Trophoblast cell (in vitro differentiated cells and primary cell): ENCODE measurements at places on chromosomes 5 and 9.

GRCh38 chr5:15383469-15383868 is 116.5 kb upstream of the FBXL7 start:
- no peaks in the 10 kb centered on the region for H3K27me3 ChIP-seq
- DNase-seq = peak; percentile 56
- H3K4me3 ChIP-seq = no peak overlapping the region
- H3K27ac ChIP-seq = no peak overlapping the region
- peaks cover 3% of the 10 kb centered on the region for H3K4me1 ChIP-seq

GRCh38 chr5:172446336-172447051 is 7.8 kb downstream of the SH3PXD2B start:
- no peaks in the 10 kb centered on the region for H3K27me3 ChIP-seq
- no peak overlapping the region for H3K27ac ChIP-seq
- H3K4me1 ChIP-seq = peaks cover 33% of the 10 kb centered on the region
- H3K36me3 ChIP-seq = peaks cover 10% of the 10 kb centered on the region
- DNase-seq = no peak

- no peak overlapping the region for H3K27ac ChIP-seq
- no peaks in the 10 kb centered on the region for H3K36me3 ChIP-seq
- H3K4me1 ChIP-seq = no peaks in the 10 kb centered on the region
- H3K4me3 ChIP-seq = no peak overlapping the region
- no peaks in the 10 kb centered on the region for H3K27me3 ChIP-seq
Measured at GRCh38 chr9:7067169-7067568, 309.4 kb downstream of the KDM4C start.

DNA sequence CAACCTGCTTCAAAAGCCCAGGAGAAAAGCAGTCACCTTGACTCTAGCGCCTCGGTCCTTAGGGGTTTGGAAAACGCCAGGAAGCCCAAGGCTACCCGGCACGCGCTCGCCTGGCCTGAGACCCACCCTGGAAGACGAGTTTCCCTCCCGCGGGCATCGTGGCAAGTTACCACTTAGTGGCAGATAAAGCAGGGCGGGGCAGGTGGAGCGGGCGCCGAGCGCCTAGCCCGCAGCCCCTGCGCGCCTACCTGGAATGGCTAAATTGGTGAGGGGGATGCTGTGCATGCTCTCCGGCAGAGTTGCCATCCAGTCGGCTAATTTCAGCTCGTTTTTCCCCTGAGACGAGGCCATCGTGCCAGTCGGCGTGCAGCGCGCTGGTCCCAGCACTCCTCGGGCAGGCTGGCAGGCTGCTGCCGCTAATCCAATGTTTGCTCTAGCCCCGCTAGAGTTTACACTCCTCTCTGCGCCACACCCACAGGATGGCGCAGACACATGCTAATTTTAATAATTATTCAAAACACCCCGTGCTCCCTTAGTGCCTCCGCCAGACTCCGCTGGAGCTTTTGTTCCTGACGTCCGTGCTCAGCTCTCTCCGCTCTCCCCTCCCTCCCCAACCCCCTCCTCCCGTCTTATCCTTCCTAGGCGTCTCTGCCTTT is at the start of gene PLCXD3:
Gene PLCXD3, minus strand, starts transcription at position 426 of the 656 bp plus-strand sequence. Its CDS starts 75 bp downstream, at position 351.
- peaks cover 12% of the 10 kb centered on the region for H3K27me3 ChIP-seq
- peak within 1 kb of the TSS; percentile 67 for H3K4me3 ChIP-seq
- no peak within 1 kb of the TSS for H3K27ac ChIP-seq

DNA sequence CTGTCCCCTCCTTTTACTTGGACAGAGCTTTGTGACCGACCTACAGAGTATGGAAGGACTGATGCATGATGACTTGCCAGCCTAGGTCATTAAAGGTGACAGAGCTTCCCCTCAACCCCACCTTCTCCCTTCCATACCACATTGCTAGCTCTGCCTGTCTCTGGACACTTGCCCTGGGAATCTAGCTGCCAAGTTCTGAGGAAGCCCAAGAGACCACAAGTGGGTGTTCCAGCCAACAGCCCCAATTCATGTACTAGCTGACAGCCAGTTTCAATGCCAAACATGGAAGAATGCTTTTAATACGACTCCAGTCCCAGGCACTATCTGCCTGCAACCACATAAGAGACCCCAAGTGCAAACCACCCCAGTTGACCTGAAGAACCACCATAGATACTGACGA is 477.1 kb downstream of the SPOCK1 start:
- no peaks in the 10 kb centered on the region for H3K4me1 ChIP-seq
- no peak overlapping the region for H3K27ac ChIP-seq
- H3K36me3 ChIP-seq = no peaks in the 10 kb centered on the region
- H3K4me3 ChIP-seq = no peak overlapping the region

GRCh38 chr5:35898952-35899660 is 39.3 kb downstream of the CAPSL start:
- no peaks in the 10 kb centered on the region for H3K27me3 ChIP-seq
- H3K27ac ChIP-seq = no peak overlapping the region
- no peak overlapping the region for H3K4me3 ChIP-seq
- no peaks in the 10 kb centered on the region for H3K4me1 ChIP-seq

GRCh38 chr5:167953151-167953798 is 338.2 kb upstream of the WWC1 start:
- H3K4me3 ChIP-seq = no peak overlapping the region
- no peaks in the 10 kb centered on the region for H3K36me3 ChIP-seq
- peak overlapping the region; percentile 92 for H3K27ac ChIP-seq
- H3K4me1 ChIP-seq = peaks cover 17% of the 10 kb centered on the region
- no peaks in the 10 kb centered on the region for H3K27me3 ChIP-seq
